Lung (tissue), 17 donors: ENCODE measurements at places on chromosomes 6 and 20.

DNA sequence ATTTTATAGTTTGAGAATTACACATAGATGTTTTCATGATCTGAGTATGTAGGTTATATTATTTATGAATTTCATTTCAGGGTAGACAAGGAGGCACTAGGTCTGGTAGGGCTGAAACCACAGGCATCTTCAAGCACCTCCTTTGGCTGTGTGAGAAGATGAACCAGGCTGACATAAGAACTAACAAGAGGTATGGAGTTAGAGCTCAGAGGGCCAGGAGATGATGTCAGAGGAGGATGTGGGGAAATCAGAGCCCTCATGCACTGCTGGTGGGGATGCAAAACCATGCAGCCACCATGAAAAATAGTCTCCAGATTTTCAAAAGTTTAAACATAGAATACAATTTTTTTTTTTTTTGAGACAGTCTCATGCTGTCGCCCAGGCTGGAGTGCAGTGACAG, 13.6 kb upstream of the RIPOR3 start:
- no peak for DNase-seq

- DNase-seq: peak; percentile 94
Observed at GRCh38 chr6:26205161-26205624, 118.0 kb downstream of the HFE start.

DNA sequence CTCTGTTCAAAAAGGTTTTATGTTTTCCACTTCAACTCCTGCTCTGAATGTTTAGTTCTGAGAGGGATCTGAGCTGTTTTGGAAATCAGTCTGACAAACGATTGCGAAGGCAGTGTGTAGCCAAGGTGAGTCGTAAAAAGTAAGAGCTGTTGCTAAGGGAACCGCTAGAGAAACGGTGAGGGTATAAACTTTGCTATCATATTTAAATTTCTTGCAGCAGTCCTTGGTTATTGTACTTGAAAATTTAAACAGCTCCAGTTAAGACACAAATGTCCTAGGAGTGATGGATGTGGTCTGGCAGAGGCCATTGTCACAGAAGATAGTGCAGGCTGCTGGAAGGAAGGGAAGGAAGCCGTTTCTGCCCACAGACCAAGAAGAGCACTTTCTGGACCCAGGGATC, 64.9 kb upstream of the CITED2 start:
- DNase-seq: peak; percentile 39

DNA sequence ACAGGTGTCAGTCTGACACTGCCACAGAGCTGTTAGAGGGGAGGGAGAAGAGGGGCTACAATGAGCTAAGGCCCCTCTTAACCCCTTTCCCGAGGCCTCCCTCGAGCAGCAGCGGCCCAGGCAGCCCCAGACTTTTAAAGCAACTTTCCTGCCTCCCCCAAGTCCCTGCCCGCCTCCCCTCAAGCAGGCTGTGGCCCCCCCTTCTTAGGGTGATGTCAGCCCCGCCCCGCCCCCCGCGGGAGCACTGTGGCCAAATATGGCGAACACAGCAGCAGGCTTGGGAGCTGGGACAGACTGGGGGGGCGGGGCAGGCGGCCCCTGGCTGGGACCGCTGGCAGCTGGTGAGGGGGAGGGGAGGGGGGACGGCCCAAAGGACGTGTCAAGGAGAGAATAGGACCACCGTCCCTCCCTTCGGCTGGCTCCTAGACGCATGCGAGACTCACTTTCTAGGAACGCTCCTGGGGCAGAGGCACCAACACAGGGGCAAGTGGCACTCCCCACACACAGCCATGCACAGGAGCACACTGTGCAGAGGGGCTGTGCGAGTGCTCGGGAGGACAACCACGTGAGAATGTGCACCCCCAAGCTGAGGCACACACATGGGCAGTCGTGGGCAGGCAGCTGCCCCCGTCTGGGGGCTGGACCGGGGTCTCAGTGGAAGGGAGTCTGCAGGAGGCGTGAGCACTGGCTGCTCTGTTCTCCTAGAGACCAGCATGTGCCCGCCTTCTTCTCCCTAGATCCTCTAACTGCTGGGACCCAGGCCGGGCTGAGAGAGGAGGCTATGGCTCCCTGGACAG, 6.7 kb downstream of the TEAD3 start:
- DNase-seq: peak; percentile 88

- peak; percentile 56 for DNase-seq
Observed at GRCh38 chr20:13771853-13772453, 12.8 kb downstream of the ESF1 start.

GRCh38 chr20:5136096-5136495, 9.3 kb downstream of the CDS2 start:
- DNase-seq: no peak

DNA sequence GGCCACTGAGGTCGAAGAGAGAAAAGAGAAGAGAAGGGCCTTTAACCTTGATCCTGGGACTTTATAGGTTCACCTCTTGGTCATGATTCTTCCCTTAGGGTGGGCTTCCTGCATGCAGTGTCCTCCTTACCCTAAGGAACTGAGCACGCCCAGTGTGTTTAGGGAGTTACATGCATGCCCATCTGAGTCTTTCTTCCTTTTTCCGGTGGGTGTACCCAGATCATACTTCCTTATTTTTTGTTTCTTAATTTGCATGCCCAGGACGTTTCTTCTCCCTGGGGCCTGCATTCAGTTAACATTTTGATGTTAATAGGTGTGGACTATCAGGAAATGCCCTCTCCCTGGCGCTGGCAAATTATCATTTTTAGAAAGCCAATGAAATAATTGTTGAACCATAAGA, 91.5 kb downstream of the HTR1B start:
- no peak for DNase-seq

- no peak for DNase-seq
Observed at GRCh38 chr6:14983599-14984518, 262.0 kb upstream of the JARID2 start.

- DNase-seq: no peak
Observed at GRCh38 chr20:36850759-36851158, 25.2 kb upstream of the TLDC2 start.

DNA sequence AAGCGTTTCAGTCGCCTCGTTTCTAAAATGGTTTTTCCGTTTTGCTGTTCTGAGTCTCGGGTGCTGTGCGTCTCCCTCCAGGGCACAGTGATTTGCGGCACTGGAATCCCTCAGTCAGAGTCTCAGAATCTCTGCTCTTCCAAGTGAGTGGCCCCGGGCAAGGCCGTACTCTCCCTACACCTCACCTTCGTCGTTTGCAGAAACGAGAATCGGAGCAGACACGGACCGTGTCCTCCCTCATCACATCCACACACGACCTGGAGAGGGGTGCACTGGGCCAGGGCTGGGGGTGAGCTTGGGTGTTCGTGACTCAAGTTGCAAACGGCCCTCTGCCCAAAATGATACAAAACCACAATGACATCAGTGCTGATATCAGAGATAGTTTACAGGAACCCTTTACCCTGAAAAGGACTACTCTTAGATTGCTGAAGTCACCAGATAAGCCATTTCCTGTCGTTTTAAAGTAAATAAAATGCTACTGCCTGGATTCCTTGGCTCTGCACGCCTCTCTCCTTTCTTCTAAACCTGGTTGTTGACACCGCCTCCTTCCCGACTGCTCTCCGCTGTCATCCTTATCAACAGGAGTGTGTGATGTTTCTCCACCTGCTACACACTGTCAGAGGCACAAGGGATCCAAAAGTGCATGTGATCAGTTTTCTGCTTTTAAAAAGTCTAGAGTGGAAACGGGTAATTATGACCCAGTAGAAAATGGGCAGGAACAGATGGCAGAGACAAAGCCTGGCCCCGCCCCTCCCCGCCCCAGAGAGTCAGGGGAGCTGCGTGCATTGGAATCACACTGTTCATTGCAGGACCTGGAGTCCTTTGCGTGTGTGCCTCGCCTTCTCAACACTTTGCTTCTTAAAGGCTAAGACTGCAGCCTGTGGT, 38.4 kb downstream of the KIF25 start:
- DNase-seq: peak; percentile 58

DNA sequence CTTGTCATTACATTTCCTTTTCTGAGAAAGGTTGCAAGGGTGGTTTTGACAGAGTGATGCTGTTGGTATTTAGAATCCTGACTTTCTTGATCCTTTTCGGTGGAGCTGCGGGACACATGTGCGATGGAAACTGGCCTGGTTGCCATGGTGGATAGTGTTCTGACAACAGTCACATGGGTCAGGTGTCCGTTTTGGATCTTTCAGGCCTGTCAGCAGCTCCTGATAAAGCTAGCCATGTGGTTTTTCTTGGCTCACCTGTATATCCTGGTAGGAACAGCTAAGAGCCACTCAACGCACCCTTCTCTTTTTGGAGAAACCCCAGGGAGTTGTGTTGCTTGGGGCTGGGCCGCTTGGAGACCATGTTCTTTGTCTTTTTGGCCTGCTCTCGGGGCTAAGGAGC, 177.4 kb downstream of the MTFR2 start:
- no peak for DNase-seq

DNA sequence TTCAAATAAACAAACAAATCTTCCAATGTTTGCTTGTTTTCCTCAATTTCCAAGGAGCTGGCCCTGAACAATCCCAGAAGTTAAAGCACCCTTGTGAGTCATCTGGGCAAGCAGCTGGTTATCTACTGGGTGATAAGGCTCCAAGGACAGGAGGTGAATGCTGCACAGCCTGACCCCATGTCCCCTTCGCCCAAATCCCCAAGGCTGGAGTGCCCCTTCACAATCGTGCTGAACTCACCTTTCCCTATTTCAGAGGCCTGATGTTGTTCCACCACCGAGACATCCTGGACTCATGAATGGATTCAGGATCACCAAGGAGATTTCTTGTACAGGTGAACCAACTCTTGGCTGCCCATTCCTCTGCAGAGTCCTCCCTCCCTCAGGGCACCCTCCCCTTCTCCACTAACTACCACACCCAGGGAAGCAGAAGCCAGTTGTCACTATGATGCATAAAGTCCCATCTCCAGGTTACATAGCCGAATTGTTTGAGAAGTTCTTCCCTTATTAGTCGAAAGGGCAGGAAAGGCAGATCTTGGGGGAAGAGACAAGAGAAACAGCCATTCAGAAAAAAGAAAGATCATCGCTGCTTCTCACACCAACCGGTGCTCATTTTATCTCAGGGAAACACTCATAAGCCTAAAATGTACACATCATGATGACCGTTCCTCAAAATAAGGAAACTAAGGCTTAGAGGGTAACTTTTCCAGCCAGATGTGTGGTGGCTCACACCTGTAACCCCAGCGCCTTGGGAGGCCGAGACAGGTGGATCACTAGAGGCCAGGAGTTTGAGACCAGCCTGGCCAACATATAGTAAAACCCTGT, 138.8 kb upstream of the RREB1 start:
- DNase-seq: no peak

DNA sequence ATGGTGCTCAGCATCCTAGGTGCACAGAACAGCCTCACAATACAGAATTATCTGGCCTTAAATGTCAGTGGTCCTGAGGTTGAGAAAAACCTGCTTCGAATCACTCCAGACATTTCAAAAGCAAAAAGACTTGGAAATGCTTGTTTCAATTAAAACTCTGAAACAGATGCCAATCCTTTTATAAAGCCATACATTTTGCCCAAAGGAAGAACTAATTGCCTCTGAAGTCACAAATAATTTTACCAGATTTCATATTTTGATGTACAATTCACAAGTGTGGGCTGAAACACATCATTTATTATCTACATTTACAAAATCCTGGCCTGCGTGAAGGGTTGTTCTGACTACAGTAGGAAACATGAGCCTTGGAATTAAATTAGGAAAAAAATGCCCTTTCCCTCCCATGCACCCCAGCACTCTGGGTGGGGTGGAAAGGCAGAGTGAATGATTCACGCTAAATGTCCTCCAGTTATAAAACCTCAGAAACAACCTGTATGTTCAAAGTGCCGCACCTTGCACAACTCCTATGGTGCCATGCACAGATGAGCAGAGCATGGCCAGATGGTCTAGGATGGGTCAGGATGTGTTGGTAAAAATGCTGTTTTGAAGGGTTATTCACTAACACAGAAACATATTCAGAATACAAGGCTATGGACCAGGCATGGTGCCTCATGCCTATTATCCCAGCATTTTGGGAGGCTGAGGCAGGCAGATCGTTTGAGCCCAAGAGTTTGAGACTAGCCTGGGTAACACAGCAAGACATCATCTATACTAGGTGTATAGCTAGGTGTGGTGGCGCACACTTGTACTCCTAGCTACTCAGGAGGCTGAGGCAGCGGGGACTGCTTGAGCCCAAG, 87.0 kb downstream of the ZMYND8 start:
- no peak for DNase-seq

DNA sequence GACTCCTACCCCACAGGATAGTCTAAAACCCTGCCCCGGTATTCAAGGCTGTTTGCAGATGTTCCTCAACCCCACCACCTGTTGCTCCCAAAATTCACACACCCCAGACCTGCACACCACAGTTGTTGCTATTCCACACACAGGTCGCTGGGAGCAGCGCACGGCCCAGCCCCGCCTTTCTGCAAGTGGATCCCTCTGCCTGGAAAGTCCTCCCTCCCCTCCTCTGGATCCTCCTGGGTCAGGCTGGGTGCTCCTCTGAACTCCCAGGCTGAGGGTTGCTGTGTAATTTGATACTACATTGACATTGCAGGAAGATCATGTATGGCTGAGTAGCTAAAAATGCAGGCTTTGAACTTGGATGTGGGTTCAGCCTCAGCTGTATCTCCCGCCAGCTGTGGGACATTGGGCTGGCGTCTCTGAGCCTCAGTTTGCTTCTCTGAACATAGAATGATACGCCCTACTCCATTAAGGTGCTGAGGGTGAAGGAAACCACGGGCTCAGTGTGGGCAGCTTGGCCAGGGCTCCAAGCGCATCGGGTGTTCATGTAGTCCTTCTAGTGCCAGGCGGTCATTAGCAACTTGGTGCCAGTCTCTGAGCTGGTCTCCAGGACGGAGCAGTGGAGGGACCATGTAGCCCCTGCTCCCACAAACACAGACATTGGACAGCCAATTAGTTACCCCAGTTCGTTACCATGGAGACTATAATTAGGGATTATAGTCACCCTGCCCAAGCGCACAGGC, 13.9 kb upstream of the CCN5 start:
- peak; percentile 61 for DNase-seq

GRCh38 chr6:127550403-127550802, 26.6 kb upstream of the C6orf58 start:
- DNase-seq: no peak

DNA sequence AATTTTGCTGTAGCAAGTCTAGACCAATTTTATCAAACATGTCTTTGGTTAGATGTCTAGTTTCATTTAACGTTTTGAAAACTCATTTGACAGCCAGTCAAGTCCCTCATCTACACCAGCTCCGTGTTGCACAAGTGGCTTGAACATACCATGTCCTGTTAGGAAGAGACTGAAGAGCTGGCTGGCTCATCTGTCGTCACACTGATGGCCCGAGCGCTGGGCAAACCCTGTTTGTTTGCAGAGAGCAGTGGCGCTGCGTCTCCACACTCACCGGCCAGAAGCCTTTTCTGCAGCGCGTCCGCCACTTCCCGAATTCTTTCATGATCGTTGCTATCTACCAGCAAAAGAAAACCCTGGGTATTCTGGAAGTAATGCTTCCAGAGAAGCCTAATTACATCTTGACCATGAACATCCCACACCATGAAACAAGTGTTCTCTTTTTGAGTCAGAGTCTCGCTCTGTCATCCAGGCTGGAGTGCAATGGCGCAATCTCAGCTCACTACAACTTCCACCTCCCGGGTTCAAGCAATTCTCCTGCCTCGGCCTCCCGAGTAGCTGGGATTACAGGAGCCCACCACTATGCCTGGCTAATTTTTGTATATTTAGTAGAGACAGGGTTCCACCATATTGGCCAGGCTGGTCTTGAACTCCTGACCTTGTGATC, 10.7 kb upstream of the TCFL5 start:
- DNase-seq: no peak
